ENCODE measurements at places on chromosomes 7 and 10.

DNA sequence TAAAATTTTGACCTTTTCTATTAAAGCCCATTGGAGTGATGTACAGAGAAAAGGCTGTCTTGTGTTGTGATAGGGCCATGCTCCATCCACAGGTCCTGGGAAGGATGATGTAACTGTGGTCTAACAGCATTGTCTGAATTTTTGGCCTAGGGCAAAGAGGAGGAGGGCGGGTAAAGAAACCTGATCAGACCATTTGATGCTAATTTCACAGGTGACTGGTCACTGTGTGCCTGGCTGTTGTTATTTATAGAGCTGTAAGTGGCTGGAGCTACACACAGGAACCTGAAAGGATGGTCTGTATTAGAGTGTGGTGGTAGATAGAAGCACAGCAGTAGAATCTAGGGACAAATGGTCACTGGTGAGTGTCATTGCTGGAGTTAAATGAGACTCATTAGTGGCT, 182.1 kb downstream of the AUTS2 start:
- peak; percentile 41 for DNase-seq

GRCh38 chr10:6542999-6543430, 37.1 kb downstream of the PRKCQ start:
- DNase-seq = no peak

- peak; percentile 44 for DNase-seq
Observed at GRCh38 chr7:20666444-20666843, 51.0 kb downstream of the ABCB5 start.

DNA sequence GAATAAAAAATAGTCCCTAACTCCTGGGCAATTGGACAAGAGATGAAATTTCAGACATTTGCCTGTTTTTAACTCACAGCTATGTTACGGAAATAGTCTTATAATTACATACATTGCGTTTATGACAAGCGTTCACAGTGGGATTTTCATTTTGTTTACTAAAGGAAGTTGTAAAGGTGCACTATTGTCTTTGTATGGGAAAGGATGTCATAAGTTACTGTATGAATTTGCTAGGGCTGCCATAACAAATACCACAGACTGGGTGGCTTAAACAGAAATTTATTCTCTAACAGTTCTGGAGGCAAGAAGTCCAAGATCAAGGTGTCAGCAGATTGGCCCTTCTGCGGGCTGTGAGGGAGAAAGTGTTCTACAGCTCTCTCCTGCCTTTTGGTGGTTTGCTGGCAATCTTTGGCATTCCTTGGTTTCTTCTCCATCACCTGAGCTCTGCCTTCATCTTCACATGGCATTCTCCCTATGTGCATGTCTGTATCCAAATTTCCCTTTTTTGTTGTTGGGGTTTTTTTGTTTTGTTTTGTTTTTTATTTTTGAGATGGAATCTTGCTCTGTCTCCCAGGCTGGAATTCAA, 5.6 kb downstream of the NFE2L3 start:
- DNase-seq = no peak

GRCh38 chr7:159075563-159076238, 69.0 kb downstream of the VIPR2 start:
- no peak for DNase-seq

Data from DMS53 (cell line).